ENCODE measurements at places on chromosomes 2 and 18. TPM values are rescaled to one million over a fixed set of nuclear protein-coding genes. Genes with fewer than 3 reads are reported as not detected.
A peak's percentile ranks its signal among the peaks of the same experiment; 100 is the strongest.

- no peak for DNase-seq
These were observed 90.6 kb upstream of the EFEMP1 start for GRCh38 chr2:56014046-56014730.

DNA sequence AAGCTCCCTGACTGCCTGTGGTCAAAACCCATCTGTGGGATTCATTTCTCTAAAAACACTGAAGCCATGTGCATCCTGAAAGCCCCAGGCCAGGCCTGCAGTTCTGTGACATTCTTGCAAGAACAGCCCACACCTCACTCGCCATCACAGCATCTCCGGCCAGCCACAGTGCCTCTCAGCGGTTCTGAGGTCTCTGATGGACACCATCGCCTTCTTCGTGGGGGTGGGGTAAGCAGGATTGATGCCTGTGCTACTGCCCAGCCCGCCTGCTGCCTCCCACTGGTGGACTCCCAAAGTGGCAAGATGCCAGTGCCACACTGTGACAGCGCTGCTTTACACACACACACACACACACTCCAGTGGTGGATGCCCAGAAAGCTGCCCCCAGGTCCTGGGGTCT is 5.2 kb upstream of the PRLH start:
- DNase-seq = no peak

- DNase-seq = no peak
These were observed 21.6 kb downstream of the SMAD7 start for GRCh38 chr18:48929212-48929612.

DNA sequence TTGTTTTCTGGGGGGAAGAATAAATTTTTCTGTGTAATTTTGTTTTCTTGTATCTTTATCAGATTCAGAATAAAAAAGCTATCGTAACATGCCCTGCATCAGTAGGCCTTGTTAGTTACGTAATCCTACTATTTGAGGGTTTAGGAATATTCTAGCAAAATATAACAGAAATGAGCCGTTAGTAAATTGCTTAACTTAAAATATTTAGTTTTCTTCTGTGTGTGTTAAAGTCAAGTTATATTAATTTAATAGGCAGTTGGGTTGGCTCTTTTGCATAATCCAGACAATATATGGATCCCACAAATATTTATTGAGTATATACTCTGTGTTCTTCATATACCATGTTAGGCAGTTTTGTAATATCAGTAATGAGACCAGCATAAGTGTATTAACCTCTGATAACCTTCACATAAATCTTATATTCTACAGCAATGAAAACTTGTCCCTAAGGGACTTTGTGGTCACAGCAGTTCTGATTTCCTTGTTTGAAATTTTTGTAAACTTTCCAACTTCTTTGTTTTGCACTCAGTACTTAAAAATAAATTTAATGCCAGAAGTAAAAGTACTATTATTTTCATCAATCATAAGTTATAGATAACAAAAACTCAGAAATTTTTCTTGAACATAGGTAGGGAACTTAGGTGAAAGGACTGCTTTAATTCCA is 151.9 kb downstream of the FMNL2 start:
- no peak for DNase-seq

GRCh38 chr18:11529081-11529480 is 80.3 kb upstream of the SLC35G4 start:
- DNase-seq = no peak

GRCh38 chr2:64840426-64840881 is 148.7 kb upstream of the SLC1A4 start:
- DNase-seq = no peak

- DNase-seq = peak; percentile 61
These were observed 250.1 kb downstream of the NDUFA10 start for GRCh38 chr2:239774933-239775622.

DNA sequence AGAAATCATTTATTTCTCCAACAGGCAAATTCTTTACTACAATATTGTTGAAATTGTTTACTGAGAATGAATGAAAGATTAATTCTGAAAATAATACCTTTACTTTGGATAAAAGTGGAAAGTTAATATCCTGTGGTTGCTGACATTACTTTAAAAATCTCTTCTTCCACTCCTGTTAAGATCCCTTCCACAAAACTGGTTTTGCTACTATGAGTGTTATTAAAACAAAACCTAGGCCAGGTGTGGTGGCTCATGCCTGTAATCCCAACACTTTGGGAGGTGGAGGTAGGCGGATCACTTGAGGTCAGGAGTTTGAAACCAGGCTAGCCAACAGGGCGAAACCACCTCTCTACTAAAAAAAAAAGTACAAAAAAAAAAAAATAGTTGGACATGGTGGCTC is 123.9 kb upstream of the CCDC150 start:
- no peak for DNase-seq

DNA sequence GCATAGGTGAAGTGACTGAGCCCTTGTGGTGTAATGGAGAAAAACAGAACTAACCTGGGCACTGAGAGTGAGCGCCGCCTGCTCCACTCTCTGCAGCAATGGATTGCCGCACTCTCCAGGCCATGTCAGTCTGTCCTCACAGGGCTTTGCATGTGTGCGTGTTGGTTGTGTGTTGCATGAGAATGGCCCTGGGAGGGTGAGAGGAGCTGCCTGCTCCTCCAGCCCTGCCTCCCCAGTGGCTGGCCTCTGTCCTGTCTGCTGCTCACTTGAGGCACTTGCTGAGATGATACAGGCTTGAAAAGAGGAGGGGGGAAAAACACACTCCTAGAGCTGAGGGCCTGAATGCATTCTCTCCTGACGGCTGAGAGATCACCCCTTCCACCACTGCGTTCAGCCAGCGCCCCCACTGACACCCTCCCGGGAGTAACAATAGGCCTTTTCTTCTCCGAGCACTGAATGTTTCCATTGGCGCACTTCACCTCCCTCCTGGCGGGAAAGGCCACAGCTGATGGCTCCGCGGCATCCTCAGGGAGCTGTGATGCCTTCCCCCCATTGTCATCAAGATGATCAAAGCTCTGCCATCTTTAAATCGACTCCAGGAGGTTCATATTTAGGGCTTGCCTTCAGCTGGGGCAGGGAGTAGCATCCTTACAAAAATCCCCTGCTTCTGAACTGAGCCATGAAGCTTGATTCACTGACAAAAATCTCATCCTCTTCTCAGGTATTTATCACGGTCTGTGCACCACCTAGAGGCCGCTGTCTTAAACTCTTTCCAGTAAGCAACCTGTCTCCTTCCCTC is 49.9 kb upstream of the DAPL1 start:
- no peak for DNase-seq

DNA sequence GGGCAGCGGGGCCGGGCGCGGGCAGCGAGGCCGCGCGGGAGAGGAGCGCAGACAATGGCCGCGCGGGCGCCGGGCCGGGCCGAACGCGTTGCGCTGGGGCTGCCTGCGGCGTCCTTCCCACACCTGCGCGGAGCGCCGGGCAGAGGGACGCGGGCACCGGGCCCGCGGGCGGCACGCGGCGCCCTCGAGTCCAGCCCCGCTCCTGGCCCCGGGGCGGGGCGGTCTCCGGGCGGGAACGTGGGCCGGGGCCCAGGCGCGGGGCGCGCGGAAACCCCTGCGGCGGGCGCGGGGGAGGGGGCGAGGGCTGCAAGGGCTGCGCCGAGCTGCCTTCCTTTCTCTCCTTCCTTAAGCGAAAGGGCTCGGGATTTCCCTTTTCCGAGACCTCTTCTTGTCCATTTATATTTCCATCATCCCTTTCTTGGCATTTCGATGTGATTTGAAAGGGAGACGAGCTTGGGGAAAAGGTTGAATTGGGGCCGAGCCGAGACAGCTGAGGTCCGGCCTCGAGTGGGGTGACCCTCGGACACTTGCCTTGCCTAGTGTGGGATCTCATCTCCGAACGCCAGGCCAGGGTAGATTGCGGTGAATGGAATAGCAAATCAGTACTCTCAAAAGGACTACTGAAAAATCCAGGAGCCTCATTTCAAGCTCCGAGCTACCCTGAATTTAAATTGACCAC is 676 bp downstream of the KLHL23 start:
- no peak for DNase-seq

DNA sequence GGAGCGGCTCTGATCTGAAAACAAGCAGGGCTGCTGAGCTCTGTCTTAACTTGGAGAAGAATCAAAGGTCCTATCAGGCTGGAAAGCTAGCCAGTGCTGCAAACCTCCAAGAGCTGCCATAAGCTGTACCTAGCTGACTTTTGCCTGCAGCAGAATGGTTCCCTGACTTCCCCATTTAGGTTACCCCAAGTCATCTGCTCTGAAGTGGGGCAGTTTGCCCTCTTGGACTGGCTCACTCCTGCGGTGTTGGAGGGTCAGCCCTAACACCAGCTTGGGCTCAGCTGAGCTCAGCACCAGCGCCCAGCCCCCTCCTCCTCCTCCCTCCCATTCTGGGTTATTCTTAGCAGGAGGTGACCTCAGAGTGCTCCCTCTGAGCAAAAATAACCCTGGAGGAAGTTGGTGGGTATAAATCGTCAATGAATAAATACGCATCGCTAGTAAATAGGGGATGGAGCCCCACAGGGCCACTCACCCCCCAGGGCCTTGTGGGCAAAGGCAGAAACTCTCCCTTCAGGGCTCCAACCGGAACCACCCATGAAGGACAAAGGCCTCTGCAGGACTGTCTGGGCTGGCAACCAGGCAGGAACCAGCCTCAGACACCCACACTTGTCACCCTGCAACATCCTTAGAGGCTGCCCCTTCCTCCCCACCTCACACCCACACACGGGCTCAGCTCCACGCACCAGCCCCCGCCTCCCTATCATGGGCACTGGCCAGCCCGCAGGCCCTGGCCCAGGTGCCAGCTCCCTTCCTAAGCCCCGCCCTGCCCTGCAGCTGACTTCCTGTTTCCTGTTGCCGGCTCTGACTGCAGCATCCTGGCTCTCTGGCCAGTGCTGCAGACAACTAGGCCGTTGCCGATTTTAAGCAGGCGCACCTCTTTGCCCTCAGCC is 46.9 kb downstream of the DNMT3A start:
- DNase-seq = peak; percentile 83

DNA sequence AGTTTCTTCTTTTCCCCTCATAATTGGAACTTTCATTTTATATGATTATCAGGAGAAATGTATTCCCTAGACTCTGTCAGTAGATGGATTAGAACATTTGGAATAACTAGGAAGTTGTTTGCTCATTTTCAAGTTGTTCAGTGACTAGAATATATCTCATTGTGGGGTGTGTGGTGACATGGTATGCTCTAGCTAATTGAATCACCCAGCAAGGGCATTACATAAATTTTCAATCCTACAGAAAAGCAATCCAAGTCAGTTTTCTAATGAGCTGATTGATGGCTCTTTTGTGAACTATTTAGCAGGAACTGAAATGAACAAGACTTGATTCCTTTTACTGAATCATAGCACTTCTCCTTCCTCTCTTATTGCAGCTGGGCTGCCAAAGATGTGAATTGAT is 461.4 kb downstream of the TGIF1 start:
- DNase-seq = no peak

DNA sequence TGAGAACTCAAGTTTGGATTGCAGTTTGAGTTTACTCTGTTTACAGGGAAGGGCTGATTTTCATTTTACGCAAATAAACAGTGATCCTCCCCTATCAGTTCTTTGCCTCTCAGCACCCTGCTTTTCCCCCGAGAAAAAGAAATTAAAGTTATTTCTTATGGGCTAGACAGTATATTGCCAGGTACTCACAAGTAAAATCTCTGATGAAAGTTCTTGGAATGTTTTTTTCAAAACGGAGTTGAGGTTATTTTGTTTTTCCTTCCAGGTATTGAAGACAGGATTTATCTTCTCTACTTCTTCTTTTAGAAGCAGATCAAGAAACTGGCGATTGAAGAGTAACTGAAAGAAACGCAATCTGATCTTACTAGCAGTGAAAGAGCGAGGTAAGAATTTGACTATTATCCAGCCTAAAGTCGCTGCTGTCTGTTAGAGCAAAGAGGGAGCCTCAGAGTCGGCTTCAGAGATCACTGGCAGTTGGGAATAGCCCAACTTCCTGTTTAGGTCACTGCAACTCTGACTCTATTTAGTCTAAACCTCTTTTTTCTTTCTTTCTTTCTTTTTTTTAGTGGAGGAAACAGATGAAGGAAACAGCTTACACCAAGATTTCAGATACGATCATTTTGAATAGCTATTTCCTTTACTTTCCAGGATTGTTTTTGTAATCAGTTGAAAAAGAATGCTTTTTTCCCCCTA is at the start of gene TFPI:
Gene TFPI, minus strand, starts transcription at position 425 of the 693 bp plus-strand sequence. CDS start 50,667 bp downstream, outside the sequence.
- DNase-seq = no peak

Gene LRRTM1
- 2.5 TPM for total RNA-seq

Gene GPR39
- total RNA-seq = 1.4 TPM

Gene FAM110C
- 14.0 TPM for total RNA-seq

Gene SNRPD1
- total RNA-seq = 5.3 TPM

Gene PLA2R1
- total RNA-seq = 32.2 TPM

Data from suprapubic skin (tissue), 4 donors.